ENCODE measurements at places on chromosomes 1 and 21.

- DNase-seq, result peak; percentile 28
Observed at GRCh38 chr21:42572906-42573495, 59.3 kb downstream of the SLC37A1 start.

DNA sequence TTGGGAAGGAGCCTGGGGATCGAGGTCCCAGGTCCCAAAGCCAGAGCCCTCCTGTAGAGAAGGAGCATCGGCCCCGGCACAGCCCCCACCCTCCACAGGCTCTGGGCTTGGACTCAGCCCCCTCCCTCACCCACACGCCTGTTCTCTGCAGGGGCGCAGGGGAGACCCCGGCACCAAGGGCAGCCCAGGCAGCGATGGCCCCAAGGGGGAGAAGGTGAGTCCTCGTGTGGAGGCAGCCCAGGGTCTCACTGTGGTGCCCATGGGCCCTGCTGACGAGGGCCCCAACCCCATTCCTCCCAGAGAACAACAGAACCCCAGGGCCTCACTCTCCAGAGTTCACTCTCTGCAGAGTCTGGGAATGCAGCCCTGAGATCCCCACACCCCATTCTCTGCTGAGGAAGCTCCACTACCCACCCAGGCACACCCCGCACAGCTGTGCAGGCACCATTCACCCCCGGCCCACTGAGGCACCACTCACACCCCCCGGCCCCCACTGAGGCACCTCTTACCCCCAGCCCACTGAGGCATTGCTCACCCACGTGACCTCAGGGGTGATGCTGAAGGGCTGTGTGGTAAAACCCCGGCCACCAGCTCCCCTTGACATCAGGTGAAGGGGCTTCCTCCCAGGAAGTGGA, 21.8 kb downstream of the COL6A2 start:
- DNase-seq, result peak; percentile 58

DNA sequence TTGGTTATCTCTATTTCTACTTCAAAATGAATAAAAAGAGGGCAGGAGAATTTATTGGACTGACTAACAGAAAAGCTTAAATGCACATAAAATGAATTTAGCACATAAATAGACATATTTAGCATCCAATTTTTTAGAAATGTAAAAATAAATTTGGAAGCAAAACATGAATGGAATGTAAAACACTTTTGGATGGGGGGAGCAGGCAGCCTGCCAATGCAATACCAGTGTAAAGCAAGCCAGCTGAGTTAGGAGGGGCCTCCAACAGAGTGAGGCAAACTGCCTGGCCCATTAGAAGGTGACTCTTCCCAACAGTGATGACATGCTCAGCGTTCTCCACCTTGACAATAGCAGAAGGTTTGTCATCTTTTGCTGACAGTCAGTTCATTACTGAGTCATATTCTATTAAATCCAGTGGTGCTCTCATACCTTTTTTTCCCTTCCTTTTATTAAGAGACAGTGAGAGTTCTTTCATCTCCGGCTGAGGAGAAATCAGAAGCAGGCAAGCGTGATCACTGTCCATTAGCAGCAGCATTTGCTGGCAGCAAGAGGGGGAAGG, 19.5 kb upstream of the EXO1 start:
- DNase-seq, result no peak

GRCh38 chr1:938088-938683, 14.5 kb downstream of the SAMD11 start:
- DNase-seq, result no peak

GRCh38 chr1:231919886-231920285, 293.3 kb downstream of the DISC1 start:
- DNase-seq, result no peak
